Stimulated activated CD4-positive, alpha-beta T cell treated with anti-CD3 and anti-CD28 coated beads, TNF-alpha, amount 100 ng/mL, for 1 hour (primary cell): ENCODE measurements at places on chromosomes 16 and 17.

GRCh38 chr17:53033297-53033696 lies 789.4 kb upstream of the KIF2B start:
- no peak for DNase-seq

DNA sequence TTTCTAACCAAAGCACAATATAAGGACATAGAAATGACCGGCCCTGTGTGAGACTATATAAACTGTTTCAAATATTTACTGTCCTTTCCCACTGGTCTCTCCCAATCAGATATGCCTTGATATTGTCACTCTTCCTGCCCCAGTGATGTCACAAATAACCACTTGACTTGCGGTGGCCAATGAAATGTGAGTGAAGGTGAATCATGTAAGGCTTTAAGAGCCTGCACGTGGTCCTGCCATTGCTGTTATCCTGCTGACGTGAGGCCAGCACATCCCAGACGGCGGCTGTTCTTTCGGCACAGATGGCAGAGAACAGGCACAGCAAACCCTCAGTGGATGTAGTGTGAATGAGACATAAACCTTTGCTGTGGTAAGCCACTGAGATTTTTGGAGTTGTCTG lies 5.4 kb upstream of the KLHL11 start:
- DNase-seq, result no peak

- DNase-seq, result no peak
These were observed 9.9 kb upstream of the CMTM4 start for GRCh38 chr16:66706506-66706880.

GRCh38 chr17:50339381-50339780 lies 6.5 kb upstream of the XYLT2 start:
- DNase-seq, result no peak

GRCh38 chr17:77324227-77324626 lies 183.5 kb downstream of the SEC14L1 start:
- DNase-seq, result no peak

- no peak for DNase-seq
These were observed 24.6 kb downstream of the MEAK7 start for GRCh38 chr16:84479716-84480450.

GRCh38 chr17:74870512-74870911 lies 2.3 kb downstream of the FDXR start:
- DNase-seq, result no peak

DNA sequence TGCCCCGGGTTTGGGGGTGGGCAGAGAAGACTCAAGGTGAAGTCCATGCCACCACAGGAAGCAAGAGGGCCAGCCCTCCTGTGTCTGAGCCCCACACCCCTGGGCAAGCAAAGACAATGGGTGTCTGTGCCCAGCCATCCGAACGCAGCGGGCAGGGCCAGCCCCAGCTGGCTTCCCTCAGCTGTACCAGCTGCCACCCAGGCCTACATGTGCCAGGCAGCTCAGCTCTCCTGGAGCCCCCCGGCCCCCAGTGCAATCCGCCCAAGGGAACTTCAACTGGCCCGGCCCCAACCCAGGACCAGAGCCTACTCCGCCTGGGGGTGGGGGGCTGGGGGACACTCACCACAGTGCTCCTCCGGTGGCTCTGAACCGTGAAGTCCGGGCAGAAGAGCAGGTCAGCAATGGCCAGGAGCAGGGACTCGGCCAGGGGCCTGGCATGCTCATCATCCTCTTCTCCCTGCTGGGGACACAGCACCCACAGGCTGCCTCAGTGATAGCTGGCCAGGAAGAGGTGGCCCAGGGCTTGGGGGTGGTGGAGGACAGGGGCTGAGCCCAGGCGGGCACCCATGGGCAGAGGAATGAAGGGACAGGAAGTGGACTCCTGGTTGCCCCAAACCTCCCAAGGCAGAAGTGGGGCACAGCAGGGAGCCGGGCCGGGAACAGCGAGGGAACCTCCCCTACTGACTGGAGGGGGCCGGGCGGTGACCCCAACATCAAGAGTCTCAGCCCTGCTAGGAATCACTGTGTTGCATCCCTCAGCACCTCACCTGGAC lies 9.8 kb downstream of the HID1 start:
- no peak for DNase-seq

GRCh38 chr16:81040131-81040530 lies 4.5 kb downstream of the ATMIN start:
- DNase-seq, result no peak
